ENCODE measurements at places on chromosomes 16 and 17.

GRCh38 chr16:63289834-63290460, 1253.7 kb upstream of the CDH8 start:
- peak; percentile 32 for DNase-seq

DNA sequence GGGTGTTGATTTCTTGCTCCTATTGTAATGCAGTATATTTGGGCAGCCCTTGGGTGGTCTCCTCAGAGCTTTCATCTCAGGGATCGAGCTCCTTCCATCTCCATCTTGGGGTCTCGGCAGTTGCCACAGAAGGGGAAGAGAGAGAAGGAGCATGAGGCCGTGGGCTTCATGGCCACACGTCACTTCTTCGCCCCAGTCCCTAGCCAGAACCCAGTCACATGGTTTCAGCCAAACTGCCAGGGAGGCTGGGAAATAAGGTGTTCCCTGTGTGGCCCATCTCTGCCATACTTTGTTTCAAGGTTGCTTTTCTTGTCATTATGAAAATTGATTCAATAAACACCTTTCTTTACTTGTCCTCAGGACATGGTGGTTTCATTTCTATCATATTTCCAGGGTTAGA, 68.4 kb upstream of the NKD1 start:
- DNase-seq: no peak

DNA sequence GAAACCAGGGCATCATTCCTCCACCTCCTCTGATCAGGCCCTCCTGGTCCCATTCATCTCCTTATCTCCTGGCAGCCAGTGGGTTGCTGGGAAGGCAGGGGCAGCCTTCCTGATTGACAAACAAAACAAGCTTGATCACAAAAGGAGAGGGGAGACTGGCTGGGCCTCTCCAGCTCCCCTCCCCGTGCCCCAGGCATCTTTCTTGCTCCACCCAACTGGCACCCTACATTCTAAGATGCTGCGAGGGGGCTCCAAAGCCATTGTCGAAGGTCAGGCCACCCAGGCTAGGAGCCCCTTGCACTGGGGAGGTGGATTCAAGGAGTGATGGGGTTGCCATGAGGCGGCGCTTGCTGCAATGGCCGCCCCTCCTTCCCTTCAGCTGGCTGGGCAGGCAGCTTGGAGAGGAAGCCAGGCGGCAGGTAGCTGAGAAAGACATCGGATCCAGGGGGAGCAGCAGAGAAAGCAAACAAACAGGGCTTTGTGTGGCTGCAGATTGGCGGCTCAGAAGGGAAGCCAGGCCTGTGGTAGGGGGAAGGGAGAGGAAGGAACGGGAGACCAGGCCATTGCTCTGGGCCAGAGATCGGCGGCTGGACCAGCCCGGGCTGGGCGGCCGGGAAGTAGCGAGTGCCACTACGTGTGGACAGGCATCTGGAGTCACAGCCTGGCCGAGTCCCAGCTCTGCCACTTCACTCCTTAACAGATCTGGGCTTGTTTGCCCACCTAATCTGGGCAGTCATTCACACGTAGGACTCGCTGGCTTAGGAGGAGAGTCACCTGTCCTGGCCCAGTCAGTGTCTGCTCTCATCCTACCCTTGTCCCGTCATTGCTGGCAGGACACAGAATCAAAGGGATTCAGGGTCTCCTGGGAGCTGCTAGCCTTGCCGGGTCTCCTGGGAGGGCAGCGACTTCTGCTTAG, 12.3 kb downstream of the RAI1 start:
- DNase-seq: peak; percentile 88

- DNase-seq: no peak
Observed at GRCh38 chr17:6567528-6568183, 11.3 kb upstream of the PITPNM3 start.

GRCh38 chr16:20897253-20897897, 2.8 kb downstream of the DCUN1D3 start:
- DNase-seq: no peak

DNA sequence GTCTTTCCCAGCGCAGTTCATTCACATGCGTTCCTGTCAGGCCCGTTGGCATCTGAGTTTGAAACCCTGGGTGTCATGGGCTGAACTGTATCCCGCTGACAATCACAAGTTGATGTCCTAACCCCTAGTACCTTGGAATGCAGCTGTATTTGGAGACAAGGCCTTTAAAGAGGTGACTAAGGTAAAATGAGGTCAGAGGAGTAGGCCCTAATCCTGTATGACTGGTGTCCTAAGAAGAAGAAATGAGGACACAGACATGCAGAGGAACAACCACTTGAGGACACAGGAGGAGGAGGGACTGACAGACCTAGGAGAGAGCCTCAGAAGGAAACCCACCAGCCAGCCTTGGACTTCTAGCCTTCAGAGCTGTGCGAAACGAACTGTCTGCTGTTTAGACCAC, 33.1 kb downstream of the TRPV2 start:
- DNase-seq: no peak

- DNase-seq: no peak
Observed at GRCh38 chr17:60138769-60139437, 10.9 kb upstream of the CA4 start.

GRCh38 chr17:30580916-30581315, 103.7 kb downstream of the GOSR1 start:
- DNase-seq: no peak

DNA sequence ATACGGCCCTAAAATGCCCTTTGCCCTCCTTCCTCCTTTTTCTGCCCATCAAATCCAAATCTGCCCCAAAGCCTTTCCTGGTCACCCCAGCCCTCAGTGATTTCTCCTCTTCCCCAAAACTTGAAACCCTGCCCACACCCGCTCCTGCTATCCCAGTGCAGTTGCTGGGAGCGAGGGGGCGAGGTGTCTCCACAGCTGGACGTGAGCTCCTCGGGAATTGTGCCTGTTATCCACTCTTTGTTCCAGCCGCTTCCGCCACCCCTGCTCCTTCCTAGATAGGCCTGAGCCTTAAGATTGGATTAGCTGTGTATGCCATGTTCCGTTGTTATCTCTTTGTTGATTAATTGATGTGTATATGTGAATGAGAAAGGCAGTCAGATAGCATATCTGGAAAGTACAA, 2.6 kb upstream of the KRT35 start:
- no peak for DNase-seq

DNA sequence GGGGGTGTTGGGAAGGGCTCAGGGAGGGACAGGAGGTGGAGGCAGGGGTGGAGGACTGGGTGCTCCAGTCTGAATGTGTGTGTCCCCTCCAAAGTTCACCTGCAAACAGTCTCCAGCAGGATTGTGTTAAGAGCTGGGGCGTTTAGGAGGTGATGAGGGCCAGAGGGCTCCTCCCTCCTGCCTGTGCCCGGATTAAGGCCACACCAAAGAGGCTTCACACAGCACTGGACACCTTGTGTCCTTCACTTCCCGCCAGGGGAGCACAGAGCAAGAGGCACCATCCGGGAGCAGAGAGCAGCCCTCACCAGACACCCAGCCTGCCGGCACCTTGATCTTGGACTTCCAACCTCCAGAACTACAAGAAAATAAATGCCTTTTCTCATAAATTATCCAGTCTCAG, 30.2 kb upstream of the ENPP7 start:
- DNase-seq: no peak

- no peak for DNase-seq
Observed at GRCh38 chr16:10951026-10951425, 6.7 kb downstream of the CLEC16A start.

DNA sequence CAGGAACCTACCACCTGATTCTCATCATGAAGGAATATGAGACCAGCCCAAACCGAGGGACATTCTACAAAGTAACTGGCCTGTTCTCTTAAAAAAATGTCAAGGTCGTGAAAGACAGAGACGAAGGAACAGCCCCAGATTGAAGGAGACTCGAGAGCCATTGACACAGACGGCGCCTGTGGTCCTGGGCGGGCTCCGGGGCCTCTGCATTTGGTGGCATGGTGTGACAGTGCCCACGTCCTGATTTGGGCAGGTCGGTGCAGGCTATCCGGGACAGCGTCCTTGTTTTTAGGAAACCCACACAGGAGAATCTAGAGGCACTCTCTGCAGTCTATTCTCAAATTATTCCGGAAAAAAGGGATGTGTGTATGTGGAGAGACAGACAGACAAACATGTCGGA, 64.1 kb downstream of the ADCY9 start:
- no peak for DNase-seq

GRCh38 chr16:66814734-66815133, 13.3 kb upstream of the TERB1 start:
- DNase-seq: no peak

DNA sequence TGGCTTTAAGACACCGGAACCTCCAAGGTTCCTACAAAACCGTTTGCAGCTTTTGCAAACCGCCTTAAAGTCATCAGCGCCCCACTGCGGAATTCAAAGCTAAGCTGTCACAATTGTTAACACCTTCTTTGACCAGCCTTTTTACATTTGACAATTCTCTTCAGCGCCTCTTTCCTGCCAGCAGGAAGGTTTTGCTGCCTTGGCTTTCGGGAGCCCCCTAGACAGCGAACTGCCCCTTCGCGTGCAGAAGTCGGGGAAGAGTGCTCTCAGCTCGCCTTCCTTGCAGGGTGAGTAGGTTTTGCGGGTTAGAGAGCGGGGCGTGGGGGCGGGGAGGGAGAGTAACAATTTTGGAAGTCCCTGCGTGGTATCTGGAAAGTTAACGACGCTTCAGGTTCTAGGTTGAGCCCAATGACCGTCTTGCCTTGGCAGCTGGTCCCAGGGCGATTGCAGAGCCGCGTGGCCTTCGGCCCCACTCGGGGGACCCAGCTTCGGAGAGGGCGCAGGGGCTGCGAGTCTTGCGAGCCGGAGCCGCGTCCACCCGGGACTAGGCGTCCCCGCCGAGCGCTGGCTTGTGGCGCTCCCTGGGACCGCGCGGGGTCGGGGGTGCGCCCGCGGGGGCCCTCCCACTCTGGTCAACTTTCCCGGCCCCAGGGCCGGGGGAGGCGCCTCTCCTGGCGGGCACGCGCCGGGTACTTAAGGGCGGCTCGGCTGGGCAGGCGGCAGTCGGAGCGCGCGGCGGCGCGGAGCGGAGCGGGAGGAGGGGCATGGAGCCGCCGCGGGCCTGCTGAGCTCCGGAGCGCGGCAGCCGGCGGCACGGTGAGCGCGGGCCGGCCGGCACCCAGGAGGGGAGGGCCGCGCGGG, at the start of gene HAS3:
Gene HAS3, plus strand, starts transcription at position 153 of the 861 bp plus-strand sequence. CDS start 3,743 bp downstream, outside the sequence.
- peak; percentile 10 for DNase-seq

DNA sequence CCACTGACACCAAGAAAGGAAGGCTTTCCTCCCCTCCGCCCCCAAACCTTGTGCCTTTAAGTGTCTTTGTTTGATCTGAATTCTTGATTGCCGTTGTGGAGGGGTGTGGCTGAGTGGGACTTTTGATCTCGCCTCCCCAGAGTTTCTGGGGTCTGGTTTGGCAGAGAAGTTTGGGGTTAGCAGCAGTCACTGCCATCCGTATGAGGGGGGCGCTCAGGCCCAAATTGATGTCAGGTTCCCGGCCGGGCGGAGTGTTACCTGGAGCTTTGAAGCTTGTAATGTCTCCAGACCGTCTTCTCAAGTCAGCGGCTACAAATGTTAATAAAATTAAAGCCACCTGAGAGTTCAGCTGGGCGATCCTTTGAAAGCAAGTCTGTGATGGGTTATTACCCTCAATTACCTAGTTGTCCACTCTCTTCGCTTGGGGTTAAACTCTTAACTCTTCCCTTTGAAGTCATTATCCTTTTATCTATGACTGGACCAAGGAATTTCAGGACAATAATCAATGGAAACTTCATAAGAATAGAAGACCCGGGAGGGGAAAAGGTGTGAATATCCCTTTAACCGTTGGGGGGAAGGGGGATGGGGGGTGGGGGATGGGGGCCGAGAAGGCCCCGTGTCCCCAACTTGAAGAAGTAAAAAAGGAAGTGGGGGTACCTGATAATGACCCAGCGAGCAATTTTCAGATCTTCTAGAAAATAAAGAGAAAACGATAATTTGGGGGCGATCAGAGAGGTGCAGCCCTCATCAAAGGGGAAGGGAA, 31.8 kb upstream of the AXIN2 start:
- DNase-seq: no peak

DNA sequence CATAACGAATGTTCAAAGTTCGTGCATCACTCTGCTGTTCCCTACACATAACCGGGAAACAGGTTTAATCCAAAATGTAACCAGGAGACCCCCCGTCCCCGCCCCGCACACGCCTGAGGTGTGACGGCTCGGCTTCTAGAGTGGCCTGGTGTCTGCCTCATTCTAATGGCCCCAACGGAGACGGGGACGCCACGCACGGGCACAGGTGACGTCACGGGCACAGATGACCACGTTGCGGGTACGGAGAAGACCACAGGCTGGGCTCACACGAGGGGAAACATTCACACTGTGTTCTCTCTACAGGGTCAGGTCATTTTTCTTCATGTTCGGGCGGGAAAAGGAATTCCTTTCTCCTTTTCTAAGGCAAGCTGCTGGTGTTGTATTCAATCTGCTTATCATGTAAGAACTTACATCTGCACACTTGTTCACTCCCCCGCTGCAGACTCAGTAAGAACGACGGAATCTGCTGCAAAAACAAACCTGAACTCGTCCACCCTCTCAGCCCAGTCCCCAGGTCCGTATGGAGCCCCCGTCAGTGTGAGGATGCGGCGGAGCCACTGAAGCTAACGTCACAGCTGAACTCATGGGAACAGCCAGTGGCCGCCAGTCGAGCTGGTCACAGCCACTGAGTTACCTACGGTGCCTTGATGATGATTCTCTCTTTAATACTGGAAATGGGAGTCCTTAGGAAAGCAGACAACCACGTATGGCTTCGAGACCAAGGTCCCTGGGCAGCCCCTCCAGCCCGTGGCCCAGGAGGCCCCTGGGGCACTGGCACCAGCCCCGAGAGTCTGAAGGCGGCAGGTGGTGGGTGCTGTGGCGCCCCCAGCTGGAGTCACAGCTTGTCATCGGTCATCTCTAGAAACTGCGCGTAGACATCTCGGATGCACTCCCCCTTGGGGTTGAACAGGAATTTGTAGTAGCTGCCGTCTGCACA, 32.9 kb downstream of the WDR45B start:
- DNase-seq: no peak

- peak; percentile 82 for DNase-seq
Observed at GRCh38 chr17:68435876-68436842, 21.1 kb downstream of the WIPI1 start.

GRCh38 chr17:4480929-4481898, 17.5 kb upstream of the SPNS2 start:
- DNase-seq: no peak

DNA sequence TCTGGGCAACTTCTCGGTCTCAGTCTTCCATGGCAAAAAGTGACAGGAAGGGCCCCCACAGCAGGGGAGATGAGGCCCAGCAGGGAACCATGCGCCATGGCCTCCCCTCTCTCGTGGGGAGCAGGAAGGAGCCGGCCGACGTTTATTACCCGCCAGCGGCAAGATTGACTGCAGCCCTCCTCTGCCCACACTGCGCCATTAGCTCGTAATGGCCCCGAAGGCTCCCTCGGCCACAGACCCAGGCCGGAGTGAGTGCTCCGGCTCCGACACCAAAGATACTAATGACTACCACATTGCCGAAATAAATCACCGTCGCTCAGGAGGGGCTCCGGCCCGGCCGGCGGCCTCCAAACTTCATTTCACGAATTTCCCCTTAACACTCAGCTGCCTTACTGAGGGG, 226.9 kb downstream of the C16orf78 start:
- no peak for DNase-seq

- DNase-seq: no peak
Observed at GRCh38 chr16:13049688-13050087, 148.3 kb downstream of the SHISA9 start.

DNA sequence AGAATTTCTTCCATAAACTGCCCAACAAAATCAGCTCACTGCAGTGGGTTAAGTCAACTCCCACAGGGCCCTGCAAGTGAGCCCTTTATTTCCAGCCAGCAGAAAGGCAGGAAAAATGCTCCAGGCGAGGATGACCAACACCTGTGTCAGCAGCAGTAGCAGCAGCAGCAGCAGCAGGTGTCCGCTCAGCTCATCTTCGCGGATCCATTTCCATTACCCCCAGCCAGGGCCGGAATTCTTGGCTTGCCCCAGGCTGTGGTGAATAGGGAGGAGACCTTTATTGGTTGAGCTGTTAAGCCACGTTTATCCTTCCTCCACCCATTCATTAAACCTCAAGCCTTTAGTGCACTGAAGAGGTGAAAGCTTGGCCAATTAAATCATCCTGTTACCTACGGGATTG, 46.2 kb downstream of the MARCHF10 start:
- peak; percentile 82 for DNase-seq

Data from NCI-H2081 (cell line).